ENCODE measurements at places on chromosomes 16 and 17.
A peak's percentile ranks its signal among the peaks of the same experiment; 100 is the strongest.

- peak; percentile 65 for DNase-seq
Observed at GRCh38 chr17:81553018-81553615, 964 bp upstream of the FAAP100 start.

- DNase-seq: no peak
Observed at GRCh38 chr17:32523017-32523680, 36.4 kb downstream of the CDK5R1 start.

GRCh38 chr17:418421-418751 lies 65.8 kb upstream of the RPH3AL start:
- DNase-seq: peak; percentile 43

- DNase-seq: peak; percentile 71
Observed at GRCh38 chr16:87850009-87851006, 19.0 kb downstream of the SLC7A5 start.

GRCh38 chr16:7423434-7424044 lies 90.9 kb downstream of the RBFOX1 start:
- no peak for DNase-seq

DNA sequence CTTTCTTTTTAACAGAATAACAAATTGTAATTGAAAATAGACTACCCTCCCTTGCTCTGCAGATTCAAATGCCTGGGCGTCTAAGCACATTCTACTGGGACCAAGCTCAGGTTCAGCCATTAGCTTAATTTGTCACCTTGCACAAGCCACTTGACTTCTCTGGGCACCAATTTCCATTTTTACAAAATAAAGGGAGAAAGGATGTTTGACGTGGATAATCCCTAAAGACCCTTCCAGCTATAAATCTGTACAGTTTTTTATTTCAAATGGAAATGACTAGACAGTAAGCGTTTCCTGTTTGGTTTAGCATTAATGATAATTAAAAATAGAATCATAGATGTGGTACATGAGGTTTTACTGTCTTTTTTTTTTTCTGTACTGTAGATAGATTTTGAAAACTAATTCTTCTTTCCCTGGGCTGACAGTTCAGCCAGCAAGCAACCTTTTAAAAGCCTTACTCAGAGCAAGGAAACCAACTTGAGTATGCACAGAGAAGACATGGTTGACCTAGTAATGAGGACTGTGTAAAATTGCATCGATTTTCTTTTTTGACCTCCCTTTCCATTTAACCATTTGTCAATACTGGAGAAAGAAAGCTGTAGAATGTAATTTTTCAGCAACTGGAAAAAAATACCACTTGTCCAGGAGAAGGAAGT lies 1329.5 kb upstream of the CDH8 start:
- DNase-seq: no peak

DNA sequence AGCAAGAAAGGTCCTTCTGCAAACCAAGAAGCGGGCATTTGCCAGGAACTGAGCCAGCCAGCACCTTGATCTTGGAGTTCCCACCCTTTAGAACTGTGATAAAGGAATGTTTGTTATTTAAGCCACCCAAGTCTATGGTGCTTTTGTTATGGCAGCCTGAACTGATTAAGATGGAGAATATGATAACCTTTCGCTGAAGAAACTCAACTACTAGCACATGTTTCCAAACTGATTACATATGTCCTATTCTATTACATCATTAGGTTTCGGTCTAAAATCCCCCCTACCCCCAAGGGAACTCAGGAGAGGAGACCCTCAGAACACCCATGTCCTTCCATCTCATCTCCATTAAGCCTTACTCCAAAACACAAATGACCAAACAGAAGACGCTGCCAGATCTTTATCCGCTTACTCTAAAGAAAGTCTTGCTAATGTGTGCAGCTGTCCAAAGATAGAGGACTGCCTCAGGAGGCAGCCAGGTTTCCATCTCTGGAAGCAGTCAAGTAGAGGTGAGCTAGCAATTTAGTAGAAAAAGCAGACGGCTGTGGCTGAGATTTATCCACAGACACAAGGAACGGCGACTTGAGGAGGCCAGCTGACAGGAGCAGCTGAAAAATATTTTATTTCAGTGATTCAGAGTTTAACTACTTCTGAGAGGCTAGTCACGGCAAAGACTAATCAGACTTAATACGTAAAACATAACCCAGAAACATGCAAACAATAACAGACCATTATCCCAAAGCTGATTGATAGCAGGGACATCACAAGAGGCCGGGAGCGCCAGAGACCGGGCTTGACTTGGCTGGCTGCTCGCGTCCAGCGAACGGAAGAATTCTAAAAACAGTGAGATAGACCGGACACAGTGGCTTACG lies 611.4 kb upstream of the CDH5 start:
- no peak for DNase-seq

DNA sequence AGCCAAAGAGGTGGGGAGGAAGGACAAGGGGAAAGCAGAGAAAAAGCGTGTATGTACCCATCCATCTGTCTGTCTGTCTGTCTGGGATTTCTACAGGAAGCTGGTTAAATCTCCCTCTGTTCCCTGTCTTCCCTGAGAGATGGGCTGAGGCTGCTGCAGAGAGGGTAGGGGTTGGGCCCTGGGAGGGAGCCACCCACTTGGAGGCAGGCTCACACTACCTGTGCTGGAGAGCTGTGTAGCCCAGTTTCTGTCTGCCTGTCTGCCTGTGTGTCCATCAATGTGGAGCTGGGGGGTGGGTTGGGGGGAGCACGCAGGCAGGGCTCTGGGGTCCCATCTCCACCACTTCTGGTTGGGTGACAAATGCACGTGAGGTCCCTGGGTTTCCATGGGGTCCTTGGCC lies 18.6 kb upstream of the C17orf113 start:
- DNase-seq: no peak

GRCh38 chr16:25219070-25219737 lies 2.5 kb downstream of the AQP8 start:
- DNase-seq: no peak

GRCh38 chr16:48128769-48129168 lies 27.0 kb downstream of the ABCC12 start:
- DNase-seq: no peak

DNA sequence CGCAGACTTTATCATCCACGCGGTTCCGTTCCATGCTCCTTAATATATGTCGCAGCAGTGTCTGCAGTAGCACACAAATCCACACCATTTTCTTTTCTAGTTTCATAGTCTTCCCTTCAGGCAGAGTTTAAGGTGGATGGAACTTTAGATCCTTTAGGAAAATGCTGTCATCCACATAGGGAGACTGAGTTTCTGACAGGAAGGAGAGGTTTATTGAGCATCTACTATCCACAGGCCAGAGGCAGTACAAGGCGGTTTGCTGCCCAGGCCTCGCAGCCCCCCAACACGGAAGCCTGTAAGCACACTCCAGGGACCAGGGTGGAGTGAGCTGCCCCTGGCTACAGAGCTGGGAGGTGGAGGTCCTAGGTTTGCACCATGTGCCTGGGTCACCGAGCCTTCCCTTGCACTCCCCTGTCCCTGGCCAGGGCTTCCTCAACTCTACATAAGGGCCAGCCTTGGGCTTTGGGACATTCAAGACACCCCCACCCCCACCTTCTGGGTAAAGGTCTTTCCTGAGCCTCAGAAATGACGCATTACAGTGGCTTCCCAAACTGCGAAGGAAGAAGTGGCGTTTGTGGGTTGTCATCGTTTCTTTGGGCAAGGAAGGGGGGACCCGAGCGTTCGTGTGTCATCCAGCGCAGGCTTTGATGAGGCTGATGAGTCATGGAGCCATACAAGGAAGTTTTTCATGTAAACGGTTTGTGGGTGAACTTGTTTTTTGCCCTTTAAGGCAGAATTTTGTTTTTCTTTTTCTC lies 146.5 kb upstream of the PLCG2 start:
- DNase-seq: peak; percentile 69

GRCh38 chr17:6938637-6939036 lies 57.2 kb upstream of the ALOX12 start:
- DNase-seq: no peak

- DNase-seq: no peak
Observed at GRCh38 chr16:877242-878071, 76.9 kb upstream of the GNG13 start.

DNA sequence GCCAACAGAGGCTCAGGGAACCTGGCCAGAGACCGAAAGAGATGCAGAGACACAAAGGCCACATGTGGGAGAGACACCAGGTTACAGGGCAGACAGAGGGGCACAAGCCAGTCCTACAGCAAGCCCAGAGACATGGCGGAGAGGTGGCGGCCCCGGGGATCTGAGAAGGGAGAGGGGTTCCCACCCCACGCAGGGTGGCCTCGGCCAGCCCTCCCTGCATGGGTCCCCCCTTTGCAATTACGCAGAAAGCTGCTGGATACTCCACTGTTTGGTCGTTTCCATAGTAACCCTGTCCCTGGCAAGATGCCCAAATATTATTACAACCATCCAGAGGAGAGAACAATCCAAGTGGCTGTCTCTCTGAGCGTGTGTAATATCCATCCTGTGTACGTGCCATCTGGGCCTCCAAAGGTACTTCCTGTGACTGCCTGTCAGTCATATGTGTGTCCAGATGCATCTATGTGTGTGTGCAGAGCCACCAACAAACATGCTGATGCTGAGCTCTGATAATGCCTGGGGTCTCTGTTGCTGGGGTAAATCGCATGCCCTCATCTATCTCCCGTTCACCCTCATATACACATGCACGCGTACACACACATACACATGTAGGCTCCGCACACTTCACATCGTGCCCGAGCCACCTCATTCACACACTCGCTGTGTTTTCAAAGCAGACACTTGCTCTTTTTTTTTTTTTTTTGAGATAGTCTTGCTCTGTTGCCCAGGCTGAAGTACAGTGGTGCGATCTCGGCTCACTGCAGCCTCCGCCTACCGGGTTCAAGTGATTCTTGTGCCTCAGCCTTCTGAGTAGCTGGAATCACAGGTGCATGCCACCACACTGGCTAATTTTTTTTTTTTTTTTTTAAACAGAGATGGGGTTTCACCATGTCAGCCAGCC lies 5.5 kb downstream of the PCGF2 start:
- no peak for DNase-seq

GRCh38 chr17:28216052-28216451 lies 102.9 kb upstream of the TMEM97 start:
- DNase-seq: no peak

DNA sequence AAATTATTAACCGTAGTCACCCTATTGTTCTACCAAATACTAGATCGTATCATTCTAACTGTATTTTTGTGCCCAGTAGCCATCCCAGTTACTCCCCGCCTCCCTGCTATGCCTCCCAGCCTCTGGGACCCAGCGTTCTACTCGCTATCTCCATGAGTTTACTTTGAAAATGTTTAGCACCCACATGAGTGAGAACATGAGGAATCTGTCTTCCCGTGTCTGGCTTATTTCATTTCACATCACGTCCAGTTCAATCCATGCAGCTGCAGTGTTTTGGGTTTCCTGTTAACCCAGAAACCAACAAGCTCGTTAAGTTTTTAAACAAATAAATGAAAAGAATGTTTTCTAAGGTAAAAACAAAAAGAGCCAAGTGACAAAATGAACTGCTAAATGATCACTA lies 82.1 kb downstream of the VPS53 start:
- no peak for DNase-seq

GRCh38 chr16:75045424-75045823 lies 46.6 kb downstream of the ZNRF1 start:
- DNase-seq: no peak

DNA sequence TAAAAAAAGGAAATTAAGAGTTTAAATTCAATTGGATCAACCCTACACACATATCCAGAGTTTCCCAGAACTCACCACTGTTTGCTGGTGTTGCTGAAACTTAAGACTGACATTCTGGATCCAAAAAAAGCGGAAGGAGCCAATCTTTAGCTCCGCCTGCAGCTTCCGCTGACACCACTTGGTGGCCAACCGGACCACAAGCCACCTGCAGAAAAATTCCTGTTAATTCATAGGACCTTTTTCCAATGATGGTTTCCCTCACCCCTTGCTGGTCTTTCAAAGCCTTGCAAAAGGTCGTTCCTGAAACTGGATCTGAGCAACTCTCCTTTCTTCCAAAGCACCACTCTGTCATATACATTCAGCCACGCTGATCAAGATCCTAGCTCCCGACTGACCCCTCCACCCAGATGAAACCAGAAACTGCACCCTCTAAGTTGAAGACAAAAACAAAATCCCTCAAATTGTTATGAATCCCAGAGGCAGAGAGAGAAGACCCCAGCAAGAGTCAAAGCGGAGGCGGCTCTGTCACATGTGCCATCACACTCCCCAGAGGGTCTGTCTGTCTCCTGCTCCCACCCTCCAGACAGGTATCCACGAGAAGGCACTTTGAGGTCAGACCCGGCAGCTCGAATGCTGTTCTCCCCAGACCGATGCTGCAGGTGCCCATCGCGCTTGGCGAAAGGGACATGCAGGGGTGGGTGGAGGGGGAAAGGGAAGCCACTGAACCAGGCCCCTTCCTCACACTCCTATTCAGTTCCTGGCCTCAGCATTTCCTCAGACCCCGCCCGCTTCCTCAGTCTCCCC lies 773 bp downstream of the BLTP2 start:
- DNase-seq: no peak

DNA sequence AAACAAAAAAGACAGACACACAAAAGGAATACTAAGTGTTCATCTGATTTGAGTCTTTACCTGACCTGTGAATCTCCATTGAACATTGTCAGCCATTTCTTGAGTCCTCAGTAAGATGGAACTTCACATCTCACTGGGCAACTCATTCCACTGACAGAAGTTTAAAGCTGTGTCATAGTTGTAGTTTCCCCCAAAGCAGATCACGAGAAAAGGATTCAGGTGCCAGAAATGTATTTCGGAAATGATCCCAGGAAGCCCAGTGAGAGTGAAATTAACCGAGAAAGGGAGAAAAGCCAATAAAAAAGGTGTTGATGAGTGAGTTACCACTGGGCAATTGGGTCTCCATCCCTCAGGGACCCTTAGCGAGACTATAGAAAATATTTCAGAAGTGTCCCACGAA lies 6.5 kb downstream of the CHD9 start:
- no peak for DNase-seq

- DNase-seq: no peak
Observed at GRCh38 chr17:37187262-37187661, 188.5 kb upstream of the C17orf78 start.

DNA sequence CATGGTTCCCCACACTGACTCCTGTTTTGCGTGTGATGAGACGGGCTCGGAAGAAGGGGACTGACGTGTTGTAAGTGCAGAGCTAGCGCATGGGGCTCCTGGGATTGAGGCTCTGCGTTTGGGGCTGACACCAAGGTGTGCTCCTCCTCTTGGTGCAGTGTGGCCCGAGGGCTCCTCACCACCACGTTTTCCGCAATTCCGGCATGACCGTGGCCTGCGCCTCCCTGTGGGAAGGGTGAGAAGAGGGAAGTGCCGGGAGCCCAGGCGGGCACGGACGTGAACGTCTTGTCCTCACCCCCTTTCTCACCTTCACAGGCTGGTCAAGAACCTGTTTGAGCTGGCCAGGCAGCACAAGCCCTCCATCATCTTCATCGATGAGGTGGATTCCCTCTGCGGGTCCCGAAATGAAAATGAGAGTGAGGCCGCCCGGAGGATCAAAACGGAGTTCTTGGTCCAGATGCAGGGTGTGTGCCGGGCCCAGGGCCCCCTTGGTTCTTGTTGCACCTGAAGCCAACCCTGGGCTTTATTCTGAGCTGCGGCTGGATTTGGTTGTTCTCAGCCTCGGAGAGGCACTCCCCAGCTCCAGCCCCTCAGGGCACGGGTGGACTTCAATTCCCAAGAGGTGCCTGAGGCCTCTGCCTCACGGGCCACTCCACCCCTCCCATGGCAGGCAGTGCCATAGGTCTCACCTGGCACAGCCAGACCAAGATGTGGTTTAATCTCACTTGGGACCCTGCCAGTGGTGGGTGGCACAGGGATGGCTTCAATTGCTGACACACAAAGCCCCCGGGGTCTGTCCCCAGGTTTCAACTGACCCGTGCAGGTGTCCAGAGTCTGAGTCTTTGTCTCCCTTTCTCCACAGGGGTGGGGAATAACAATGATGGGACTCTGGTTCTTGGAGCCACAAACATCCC lies 8.9 kb downstream of the VPS4A start:
- DNase-seq: no peak

GRCh38 chr17:56449176-56449575 lies 144.3 kb upstream of the NOG start:
- no peak for DNase-seq

Measured in T follicular helper cell (primary cell).